ENCODE measurements at places on chromosomes 2 and 18. TPM values are rescaled to one million over a fixed set of nuclear protein-coding genes. Genes with fewer than 3 reads are reported as not detected.

Gene LONRF2
- total RNA-seq = not detected

DNA sequence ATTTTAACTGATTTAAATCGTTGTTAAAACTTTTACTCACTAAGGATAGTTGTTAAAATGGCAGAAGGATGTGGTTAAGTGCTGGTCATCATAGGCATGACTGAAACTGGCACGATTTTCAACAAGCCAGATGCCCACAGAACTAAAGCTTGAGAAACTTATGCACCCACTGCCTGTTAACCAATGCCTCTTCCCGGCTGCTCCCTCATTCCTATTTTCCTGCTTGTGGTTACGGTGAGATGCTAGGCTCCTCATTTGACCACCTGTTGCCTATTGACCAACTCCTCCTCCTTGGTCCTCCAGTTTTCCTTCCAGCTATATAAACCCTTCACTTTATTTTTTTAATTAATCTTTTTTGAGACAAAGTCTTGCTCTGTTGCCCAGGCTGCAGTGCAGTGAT is 238.7 kb downstream of the TFCP2L1 start:
- no peaks in the 10 kb centered on the region for H3K4me1 ChIP-seq
- no peaks in the 10 kb centered on the region for H3K27me3 ChIP-seq
- H3K4me3 ChIP-seq = no peak overlapping the region
- DNase-seq = no peak
- no peak overlapping the region for H3K27ac ChIP-seq

DNA sequence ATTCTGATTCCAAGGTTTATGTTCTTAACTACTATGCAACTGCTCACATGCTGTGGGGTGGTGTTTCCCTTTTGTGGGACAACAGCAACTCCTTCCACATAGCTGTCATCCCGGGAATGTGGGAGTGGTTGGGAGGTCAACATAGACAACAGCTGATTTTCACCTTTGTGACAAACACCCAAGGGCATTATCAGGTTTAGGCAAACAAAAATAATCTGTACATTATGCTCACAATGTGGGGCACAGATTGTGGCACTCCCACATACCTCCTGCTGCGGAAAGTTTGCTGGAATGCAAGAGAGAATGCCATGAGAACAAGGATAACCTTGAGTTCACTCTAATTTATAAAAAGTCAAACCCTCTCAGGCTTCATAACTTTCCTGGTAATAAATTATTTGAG is 582.6 kb downstream of the CNTNAP5 start:
- DNase-seq = no peak
- H3K27ac ChIP-seq = no peak overlapping the region
- no peaks in the 10 kb centered on the region for H3K36me3 ChIP-seq
- H3K4me3 ChIP-seq = no peak overlapping the region
- H3K27me3 ChIP-seq = no peaks in the 10 kb centered on the region

Gene CLEC4F
- total RNA-seq = not detected

GRCh38 chr2:166333801-166334200 is 41.9 kb downstream of the SCN9A start:
- H3K4me1 ChIP-seq = no peaks in the 10 kb centered on the region
- no peak overlapping the region for H3K4me3 ChIP-seq
- no peak overlapping the region for H3K27ac ChIP-seq
- H3K27me3 ChIP-seq = no peaks in the 10 kb centered on the region
- no peak for DNase-seq
- no peaks in the 10 kb centered on the region for H3K36me3 ChIP-seq

- no peak for DNase-seq
- H3K27ac ChIP-seq = no peak overlapping the region
- H3K4me3 ChIP-seq = no peak overlapping the region
- H3K4me1 ChIP-seq = no peaks in the 10 kb centered on the region
Observed at GRCh38 chr18:59047321-59048047, 92.2 kb upstream of the SEC11C start.

GRCh38 chr18:78542204-78542603 is 437.4 kb upstream of the SALL3 start:
- no peaks in the 10 kb centered on the region for H3K36me3 ChIP-seq
- no peaks in the 10 kb centered on the region for H3K27me3 ChIP-seq

Gene ADD2
- total RNA-seq = not detected

Gene PRSS56
- not detected for total RNA-seq

Gene RAMP1
- total RNA-seq = not detected

GRCh38 chr2:61210332-61210981 is 48.5 kb downstream of the C2orf74 start:
- DNase-seq = no peak
- peaks cover 8% of the 10 kb centered on the region for H3K36me3 ChIP-seq
- H3K4me3 ChIP-seq = no peak overlapping the region

Gene ARHGEF4
- not detected for total RNA-seq

DNA sequence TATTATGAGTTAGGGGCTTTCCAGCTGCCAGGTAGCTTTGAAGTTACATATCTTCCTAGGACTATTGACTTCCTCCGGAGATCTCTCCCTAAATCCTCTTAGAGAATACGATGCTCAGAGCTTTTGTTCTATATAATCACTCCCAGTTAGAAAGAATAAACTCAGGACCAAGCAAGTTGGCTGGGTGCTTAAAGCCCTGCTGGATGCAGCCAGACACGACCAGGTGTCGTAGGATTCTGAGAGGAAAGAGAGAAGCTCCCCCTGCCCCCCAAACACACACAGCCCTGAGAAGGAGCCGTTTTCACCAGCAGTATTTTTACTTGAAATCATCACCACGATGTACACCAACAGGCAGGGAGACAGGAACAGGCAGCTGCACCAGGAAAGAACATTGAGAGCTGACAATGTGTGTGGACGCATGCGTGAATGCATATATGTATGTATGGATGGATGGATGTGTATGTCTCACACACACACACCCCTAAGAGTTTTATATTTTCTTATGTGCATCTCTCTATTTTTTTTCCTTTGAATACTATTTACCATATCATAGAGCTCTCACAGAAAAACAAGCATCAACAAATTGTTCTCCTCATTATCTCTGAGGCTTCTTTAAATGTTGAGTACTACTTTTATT is 382.6 kb downstream of the EPHA4 start:
- no peak overlapping the region for H3K27ac ChIP-seq
- no peaks in the 10 kb centered on the region for H3K36me3 ChIP-seq
- no peaks in the 10 kb centered on the region for H3K4me1 ChIP-seq
- H3K27me3 ChIP-seq = no peaks in the 10 kb centered on the region
- H3K4me3 ChIP-seq = no peak overlapping the region
- DNase-seq = no peak

DNA sequence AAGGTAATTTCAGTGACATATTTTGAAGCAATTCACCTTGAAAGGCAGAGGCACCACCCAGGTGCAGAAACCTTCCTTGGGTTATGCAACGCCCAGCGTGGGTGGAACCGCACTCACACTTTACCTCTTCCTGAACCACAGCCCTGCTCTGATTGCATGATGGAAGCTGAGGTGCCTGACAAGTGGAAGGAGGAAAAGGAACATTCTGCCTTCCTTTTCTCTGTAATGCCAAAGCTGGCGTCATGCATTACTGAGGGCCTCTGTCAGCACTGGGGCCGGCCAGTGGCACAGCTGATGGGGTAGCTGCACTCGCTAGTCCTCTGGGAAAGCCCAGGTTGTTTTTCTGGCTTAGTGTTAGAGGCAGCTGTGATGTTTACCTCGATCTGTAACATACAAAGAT is 266.5 kb downstream of the NEDD4L start:
- no peak overlapping the region for H3K4me3 ChIP-seq
- no peaks in the 10 kb centered on the region for H3K36me3 ChIP-seq
- H3K27ac ChIP-seq = no peak overlapping the region
- H3K4me1 ChIP-seq = peaks cover 22% of the 10 kb centered on the region

Gene COL4A4
- total RNA-seq = not detected

DNA sequence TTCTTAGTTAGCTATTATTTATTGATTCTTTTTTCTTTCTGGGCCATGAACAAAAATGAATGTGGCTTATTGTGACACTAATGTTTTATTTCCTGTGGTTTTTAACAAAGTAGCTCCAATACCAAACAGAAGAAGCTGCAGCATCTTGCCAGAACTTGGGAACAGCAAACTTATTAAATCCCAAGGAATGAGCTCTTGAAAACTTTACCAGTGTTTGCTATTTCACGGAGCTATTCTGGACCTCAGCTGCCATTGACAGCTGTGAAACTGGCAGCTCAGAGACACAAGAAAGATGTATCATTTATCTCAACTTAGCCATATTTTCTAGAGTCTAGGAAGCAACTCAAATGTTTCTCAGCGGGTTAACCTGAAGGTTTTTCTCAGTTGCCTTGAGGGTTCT is 91.0 kb upstream of the NEUROD1 start:
- no peak overlapping the region for H3K27ac ChIP-seq
- peaks cover 6% of the 10 kb centered on the region for H3K4me1 ChIP-seq
- no peaks in the 10 kb centered on the region for H3K27me3 ChIP-seq
- DNase-seq = no peak

Gene CIB4
- total RNA-seq = not detected

GRCh38 chr2:15674637-15675455 is 83.2 kb downstream of the DDX1 start:
- H3K36me3 ChIP-seq = no peaks in the 10 kb centered on the region
- H3K27me3 ChIP-seq = no peaks in the 10 kb centered on the region
- H3K4me3 ChIP-seq = no peak overlapping the region

DNA sequence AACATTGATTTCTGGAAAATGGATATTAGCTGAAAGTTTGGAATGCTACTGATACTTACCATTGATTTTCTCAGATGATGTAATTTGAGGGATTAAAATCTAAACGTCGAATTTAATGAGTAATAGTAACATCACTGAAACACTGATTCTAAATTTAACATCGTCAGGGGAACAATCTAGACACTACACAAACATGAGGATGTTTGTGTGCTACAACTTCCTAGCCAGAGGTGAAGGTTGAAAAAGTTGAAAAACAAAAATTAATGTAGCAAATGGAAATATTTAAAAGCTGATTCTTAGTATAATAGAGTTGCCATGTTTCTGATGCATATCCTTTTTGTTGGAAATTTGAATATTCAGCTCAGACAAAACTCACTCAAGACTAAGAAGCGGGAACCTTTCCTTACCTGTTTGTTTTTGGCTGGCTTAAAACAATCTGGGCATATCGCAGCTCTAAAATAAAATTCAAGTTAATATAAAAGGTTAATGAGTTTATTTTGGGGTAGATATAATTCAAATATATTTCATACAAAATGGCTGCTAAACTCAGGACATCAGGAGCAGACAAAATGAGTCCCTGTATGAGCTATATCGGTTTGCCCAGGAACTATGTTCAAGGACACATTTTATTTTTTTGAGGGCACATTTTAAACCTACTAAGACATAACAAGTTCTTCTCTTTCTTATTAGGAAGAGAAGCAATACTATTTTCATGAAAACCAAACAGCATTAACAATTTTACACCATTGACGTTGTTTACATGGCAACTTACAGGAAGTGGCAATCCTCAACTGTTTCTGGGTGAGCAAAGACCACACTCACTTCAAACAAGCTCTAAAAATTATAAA is 52.6 kb upstream of the PEX13 start:
- H3K4me1 ChIP-seq = no peaks in the 10 kb centered on the region
- no peak overlapping the region for H3K27ac ChIP-seq
- H3K36me3 ChIP-seq = no peaks in the 10 kb centered on the region
- DNase-seq = peak; percentile 6

DNA sequence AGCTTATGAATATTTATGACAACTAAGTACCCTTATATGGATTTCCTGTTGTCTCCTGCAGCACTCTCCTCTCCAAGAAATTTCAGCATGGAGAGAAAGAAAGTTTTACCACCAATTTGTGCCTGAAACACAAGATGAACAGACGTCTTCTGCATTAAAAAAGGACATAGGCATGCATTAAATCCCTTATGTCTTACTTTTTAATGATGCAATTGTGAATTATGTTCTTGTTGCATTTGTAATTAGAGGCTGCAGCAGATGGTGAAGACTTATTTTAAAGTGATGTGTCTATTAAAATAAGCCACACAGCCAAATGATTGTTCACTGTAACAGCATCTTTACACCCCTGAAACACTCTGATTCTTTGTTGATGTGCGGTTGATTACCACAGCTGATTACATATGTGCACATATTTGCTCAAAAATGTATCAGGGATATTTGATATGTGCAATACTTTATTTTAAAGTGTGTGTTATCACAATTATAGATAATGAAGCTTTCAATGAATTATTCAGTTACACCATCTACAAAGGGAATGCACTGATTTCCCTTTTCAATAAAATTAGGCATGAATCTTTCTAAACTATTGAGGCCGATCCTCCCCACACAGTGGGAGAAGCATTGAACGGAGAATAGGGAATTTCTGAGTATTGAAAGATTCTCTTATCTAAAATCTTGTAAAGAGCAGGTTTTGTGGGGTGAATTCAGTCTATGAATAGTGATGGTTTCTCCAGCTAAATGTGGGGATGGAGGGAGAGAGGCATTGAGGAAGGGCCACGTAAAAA is 585.1 kb downstream of the SLC4A3 start:
- H3K27me3 ChIP-seq = no peaks in the 10 kb centered on the region
- H3K27ac ChIP-seq = no peak overlapping the region
- no peak overlapping the region for H3K4me3 ChIP-seq
- DNase-seq = no peak
- no peaks in the 10 kb centered on the region for H3K36me3 ChIP-seq

Gene TUBA3E
- not detected for total RNA-seq

Gene GCC2
- total RNA-seq = 33.7 TPM

DNA sequence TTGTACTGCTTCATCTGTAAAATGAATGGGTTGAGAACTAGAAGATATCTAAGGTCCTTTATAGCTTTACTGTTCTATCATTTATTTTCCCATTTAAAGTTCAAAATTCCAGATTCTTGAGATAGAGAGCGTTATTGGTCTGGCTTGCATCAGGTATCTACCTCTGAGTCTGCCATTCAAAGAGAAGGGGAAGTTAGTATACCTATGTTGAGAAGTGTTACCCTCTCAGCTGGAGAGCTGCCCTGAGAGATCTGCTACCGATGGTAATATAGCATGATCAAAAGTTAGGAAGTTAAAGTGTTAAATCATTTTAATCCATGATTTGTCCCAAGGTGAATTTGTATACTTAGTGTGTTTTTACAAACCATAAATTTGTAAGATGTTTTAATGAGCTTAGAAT is 7.4 kb downstream of the EPC2 start:
- H3K4me1 ChIP-seq = no peaks in the 10 kb centered on the region
- DNase-seq = no peak
- H3K36me3 ChIP-seq = no peaks in the 10 kb centered on the region
- H3K4me3 ChIP-seq = no peak overlapping the region
- no peaks in the 10 kb centered on the region for H3K27me3 ChIP-seq

DNA sequence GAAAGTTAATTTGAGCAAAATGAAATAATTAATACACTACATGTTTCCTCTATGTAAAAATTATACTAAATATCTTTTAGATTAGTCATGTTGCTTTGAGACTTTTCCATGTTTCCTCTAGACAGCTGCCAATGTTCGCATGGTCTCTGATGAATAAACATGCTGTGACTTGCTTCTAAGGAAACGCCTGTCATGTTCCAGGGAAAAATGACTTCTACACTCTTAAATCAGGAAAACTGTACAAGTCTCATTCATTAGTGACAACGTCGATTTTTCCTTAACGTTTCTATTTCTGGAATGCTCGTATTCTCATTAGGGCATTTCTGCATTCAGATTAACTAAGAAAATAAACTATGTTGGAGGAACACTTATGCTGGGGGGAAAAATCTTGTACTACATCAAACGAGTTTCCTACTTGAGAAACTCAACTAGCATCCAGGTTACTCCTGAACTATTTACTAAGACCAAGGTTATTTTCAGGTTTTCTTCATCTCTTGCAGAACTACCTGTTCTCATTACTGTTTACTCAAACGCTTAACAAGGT is 1.6 kb downstream of the COBLL1 start:
- H3K4me3 ChIP-seq = peak overlapping the region; percentile 48
- H3K27me3 ChIP-seq = no peaks in the 10 kb centered on the region
- DNase-seq = peak; percentile 95
- peak overlapping the region; percentile 74 for H3K27ac ChIP-seq
- H3K4me1 ChIP-seq = peaks cover 19% of the 10 kb centered on the region
- H3K36me3 ChIP-seq = no peaks in the 10 kb centered on the region

Gene SNORC
- 4.0 TPM for total RNA-seq

Gene ZAP70
- total RNA-seq = not detected
